NCI-H345 (cell line): ENCODE measurements at places on chromosomes 2 and 18.

DNA sequence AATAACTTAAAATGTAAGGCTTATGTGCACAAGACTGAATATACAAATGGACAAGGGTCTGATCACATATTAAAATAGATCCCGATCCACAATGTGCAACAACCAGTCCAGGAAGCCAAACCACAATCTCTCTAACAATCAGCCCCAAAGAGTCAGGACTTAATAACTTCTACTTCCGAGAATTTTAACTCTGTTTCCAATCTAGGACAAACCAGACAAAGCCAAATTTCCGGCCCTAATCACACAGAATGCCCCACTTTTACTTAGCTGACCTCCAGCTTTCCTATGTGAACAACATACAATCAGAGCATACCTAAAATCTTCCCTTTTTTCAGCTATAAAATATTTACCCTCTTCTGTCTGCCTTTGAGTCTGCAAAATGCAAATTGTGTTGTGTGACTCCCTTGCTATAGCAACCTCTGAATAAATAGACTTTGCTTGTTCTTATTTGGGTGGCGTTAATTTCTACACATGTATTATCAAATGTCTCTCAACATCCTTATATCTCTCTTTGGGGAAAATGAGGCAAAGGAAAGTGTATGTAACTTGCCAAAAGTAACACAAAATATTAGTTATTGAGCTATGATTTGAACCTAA is 381.9 kb upstream of the MC4R start:
- no peak for DNase-seq

GRCh38 chr2:237540823-237541222 is 25.6 kb upstream of the PRLH start:
- peak; percentile 69 for DNase-seq

GRCh38 chr2:213069531-213069930 is 81.9 kb downstream of the IKZF2 start:
- DNase-seq, result no peak

DNA sequence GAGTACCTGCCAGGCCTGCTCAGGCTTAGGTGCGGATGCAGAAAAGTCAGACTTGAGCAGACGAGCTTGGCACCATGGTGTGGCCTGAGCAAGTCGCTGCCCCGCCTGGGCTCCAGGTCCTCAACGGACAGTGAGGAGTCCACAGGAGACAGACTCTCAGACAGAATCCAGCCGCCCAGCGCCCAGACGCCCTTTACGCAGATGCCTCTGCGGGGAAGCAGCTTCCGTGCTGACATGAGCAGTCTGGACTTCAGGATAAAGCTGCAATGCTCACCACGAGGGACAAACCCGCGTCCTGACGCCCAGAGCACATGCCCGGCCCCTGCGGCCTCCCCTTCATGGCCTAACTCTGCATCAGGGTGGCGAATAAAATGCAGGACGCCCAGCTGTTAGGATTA is 3.5 kb upstream of the MAB21L4 start:
- DNase-seq, result no peak

- no peak for DNase-seq
Measured at GRCh38 chr2:64166212-64166611, 22.0 kb upstream of the PELI1 start.

GRCh38 chr18:50190926-50191325 is 4.0 kb downstream of the MYO5B start:
- DNase-seq, result no peak
